ENCODE measurements at places on chromosomes 2 and 18.

GRCh38 chr2:56522605-56523089 lies 338.9 kb downstream of the CCDC85A start:
- no peak for DNase-seq

GRCh38 chr2:86097913-86098312 lies 7.8 kb downstream of the POLR1A start:
- DNase-seq, result no peak

GRCh38 chr2:229566370-229566769 lies 148.0 kb downstream of the DNER start:
- DNase-seq, result no peak

DNA sequence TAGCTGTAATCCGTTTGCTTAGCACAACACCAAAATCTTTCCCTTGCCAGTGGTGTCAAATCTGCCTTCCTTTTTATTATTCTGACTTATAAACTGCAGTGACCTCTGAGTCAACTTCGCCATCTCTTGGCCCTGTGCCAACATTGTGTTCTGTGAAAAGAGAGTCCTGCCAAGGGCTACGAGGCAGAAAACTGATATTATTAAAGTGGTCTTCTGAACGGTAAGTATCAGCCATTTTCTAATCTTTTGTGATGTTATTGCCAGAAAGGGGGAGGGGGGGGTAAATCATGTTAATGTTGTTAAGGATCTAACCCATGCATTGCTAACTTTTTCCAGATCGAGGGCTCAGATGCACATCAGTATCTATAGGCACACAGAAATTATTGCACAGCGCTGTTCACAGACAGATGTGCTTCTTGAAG lies 121.5 kb upstream of the LTBP1 start:
- no peak for DNase-seq

DNA sequence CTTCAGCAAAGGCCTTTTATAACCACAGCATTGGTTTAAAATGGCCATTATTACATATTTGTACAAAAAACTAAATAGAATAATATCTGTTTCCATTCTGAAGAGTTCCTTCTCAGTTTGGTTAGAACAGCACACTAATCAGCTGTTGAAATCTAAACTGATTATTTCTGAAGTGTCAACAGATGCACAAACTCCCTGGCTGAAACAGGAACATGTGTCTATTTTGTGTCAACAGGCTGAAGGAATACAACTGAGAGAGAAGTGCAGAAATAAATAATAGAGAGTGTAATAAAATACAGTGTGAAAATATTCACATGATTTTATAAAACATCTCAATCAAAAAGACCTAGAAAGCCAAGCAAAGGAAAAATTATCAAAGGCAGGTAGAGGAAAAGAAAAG lies 29.7 kb downstream of the IKZF2 start:
- no peak for DNase-seq

GRCh38 chr2:232014681-232015080 lies 53.2 kb downstream of the DIS3L2 start:
- no peak for DNase-seq

- DNase-seq, result peak; percentile 60
Observed at GRCh38 chr2:113901943-113902342, 12.1 kb downstream of the ACTR3 start.

- DNase-seq, result no peak
Observed at GRCh38 chr2:217695033-217695520, 307.7 kb downstream of the TNS1 start.

DNA sequence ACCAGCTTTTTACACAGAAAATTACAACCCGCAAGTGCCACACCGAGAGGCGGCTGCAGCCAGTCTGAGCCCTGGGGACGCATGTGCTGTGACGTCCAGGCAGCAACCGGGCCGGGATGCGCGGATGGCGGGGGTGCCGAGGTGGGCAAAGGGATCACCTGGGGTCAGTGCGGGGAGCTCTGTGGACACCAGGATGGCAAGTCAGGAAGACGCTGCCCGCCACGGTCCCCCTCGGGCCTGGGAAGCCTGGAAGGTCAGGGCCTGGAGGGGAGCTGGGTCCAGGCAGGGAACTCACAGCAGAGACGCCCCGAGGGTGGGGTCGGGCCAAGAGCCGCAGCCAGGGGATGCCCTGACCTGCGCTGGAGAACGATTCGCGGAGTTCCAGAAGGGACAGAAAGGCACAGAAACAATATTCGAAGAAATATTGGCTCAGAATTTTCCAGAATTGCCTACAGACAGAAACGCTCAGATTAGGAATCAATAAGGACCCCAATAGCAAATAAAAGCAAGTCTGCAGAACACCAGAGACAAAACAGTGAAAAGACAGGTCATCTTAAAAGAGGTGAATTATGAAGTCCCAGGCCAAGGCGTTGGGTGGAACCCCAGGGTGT lies 11.7 kb upstream of the KIF1A start:
- DNase-seq, result no peak

GRCh38 chr2:106944215-106944614 lies 58.2 kb upstream of the ST6GAL2 start:
- DNase-seq, result no peak

DNA sequence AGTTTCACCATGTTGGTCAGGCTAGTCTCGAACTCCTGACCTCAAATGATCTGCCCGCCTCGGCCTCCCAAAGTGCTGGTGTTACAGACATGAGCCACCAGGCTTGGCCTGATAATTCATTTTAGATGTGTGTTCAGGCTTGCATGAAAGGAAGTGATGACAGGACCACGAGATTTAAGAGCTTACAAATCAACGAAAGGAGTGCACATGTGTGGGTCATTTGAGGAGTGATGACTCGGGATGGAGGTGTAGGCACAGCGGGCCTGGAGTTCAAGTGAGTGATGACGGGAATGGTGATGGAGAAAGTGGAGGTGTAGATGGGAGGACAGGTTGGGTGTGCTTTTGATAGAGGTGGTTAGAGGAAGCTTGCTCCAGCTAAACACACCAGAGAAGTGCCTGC lies 742.4 kb downstream of the GALR1 start:
- no peak for DNase-seq

GRCh38 chr2:21643180-21643579 lies 519.4 kb downstream of the TDRD15 start:
- DNase-seq, result no peak

DNA sequence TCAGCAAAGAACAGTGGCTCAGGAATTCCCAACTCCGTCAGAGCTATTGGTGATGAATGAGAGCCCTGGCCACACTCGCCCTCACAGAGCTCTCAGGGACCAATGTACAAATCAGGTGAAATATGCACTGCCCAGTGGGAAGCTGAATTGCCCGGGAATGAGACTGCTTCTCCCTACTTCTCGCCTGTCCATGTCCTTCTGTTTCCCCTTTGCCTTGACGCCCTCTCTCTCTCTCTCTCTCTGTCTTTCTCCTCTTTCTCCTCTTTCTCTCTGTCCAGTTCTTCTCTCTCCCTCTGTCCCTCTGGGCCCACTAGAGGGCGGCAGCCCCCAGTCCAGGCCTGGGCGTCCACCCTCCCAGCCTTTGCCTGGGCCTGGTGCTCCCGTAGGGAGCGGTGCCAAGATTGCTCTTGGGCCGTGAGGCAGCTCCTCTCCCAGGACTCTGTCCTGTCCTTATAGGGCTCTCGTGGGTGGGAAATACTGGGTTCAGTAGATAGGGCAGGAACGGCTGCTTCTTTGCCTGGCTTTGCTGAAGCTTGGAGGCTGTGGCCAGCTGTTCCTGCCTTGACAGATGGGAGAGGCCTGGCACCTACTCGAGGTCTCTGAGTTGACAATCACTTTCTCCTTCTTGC lies 28.4 kb upstream of the PUM2 start:
- peak; percentile 8 for DNase-seq

DNA sequence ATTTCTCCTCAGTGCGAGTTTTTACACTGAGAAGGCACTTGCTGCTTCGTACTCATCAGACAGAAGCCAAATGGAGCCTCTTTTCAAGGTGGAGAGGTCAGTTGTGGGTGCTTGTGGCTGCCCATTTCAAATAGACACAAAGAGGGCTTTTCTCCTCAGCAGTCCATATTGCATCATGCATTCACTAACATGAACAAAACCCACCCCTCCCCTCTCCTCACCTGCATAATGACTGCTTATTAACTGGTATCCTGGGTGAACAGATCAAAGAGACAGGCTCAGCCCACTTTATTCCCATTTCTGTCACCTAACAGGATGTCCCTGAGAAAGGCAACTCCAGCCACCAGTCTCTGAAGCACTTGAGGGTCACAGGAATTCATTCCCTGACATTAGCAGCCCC lies 28.9 kb downstream of the KLF7 start:
- DNase-seq, result no peak

- no peak for DNase-seq
Observed at GRCh38 chr2:240819858-240820606, at the start of gene KIF1A. Gene KIF1A, minus strand, starts transcription at chr2:240820219. Its CDS starts 22,467 bp downstream, at chr2:240797752.

DNA sequence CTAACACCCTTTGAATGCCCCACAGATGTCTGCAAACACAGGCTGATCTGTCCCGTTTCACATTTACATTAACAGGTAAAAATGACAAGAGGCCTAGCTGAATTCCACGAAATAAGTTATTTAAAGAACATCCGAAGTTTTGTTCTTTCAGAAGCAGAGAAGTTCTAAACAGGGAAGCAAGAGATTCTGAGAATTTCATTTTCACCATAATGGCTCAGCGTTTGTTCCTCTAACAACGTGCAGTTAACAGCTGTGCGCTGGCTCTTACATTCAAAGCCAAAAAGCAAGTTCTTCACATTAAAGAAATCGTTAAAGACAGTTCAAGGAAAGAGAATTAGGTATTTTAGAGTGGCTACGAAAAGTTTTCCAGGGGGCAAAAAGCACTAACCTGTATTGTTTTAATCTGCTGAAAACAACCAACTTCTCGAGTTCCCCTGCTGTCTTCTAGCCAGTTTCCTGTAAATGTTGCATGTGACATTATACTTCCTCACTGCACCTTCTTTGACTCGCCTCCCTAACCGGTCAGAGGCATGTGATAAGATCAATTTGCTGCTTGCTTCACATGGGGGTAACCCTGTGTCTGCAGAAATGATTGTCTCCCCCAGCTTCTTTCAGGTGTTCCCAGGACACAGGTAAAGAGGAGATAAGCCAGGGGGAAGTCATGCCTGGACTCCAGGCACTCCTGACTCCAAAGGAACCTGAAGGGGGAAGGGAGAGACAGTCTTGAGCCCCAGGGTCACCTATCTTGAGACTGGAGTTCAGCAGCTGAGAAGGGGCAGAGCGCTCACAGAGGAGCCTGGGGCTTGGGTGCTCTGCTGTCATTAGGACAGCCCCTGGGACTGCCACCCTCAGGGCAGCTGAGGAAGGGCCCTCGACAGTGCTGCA lies 36.8 kb upstream of the WIPF1 start:
- DNase-seq, result peak; percentile 81

GRCh38 chr2:241373446-241373845 lies 17.4 kb downstream of the FARP2 start:
- DNase-seq, result no peak

DNA sequence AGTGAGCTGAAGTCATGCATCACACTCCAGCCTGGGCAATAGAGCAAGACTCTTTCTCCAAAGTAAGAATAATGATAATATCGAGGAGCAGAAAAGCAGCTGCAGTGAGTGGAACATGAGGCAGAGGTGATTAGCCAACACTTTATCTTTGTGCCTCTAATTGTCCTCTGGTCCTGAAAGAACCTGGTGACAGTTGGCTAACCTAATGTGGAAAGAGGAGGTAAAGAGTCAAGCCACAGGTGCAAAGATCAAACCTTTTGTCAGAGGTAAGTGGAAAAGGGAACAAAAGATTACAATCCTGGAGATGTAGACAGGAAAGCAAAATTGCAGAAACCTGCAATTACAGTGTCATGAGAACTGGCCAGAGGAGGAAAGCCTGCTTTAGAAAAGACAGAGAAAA lies 53.5 kb upstream of the LCLAT1 start:
- DNase-seq, result no peak

Measured in B cell (primary cell).